ENCODE measurements at places on chromosomes 16 and 17.

- peak; percentile 91 for DNase-seq
Observed at GRCh38 chr17:13086142-13086769, 68.4 kb upstream of the ELAC2 start.

DNA sequence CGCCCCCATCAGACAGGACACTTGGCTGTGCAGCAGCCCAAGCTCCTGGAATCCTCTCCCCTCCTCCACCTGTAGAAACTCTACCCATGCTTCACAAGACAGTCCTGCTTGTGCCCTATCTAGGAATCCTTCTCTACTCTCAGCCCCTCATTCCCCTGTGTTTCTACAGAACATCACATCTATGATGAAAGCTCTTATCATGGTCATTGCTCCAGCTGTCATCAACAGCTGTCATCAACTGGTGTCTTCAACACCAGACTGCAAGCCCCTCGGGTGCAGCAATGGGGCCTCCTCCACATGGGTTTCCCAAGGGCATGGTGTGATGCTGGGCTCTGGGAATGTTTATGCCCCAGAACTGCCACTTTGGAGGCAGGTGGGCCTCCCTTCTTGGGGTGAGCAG lies 21.1 kb upstream of the CDRT4 start:
- DNase-seq: no peak

DNA sequence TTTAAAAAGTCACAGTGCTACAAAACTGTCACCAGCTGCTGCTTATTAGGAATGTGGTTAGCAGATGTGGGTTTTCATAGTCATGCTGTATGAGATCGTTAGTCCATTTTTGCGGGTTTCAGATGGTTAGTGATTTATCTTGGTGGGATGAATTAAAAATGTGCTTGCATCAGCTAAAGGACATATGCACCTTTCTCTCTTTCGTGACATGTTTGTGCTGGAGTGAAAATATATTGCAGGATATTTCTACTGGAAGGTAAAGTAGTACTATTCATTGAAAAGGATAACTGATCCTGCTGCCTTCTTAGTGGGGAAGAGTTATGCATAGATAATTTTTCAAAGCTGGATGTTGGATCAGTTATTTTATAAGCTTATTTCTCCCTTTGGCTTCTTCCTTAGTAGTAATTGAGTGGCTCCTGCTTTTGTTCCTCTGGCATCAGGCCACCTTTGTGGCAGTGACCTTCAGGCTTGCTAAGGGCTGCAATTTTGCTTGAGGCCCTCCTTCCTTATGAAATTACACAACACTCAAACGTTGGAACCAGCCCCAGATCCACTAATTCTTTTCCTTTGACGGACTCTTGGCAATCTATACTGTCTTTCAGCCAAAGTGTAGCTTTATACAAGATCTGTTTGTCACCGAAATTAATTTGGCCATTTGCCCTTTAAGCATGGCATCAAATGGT lies 7.5 kb upstream of the SNTB2 start:
- DNase-seq: peak; percentile 96

- no peak for DNase-seq
Observed at GRCh38 chr16:4787627-4788482, at the start of gene SEPTIN12. TSS of gene SEPTIN12 (minus strand) at chr16:4788345. CDS start at chr16:4787645, 700 bp downstream.
